Hematopoietic multipotent progenitor cell treated with erythropoietin and hydrocortisone succinate and interleukin-3 and kit ligand, for 8 days (in vitro differentiated cells): ENCODE measurements at places on chromosomes 6 and 20.

GRCh38 chr6:102015431-102015830, 621.9 kb downstream of the GRIK2 start:
- no peak for DNase-seq

- no peak for DNase-seq
Measured at GRCh38 chr6:56744528-56744927, 101.8 kb upstream of the DST start.

GRCh38 chr20:49508435-49509199, 26.1 kb upstream of the KCNB1 start:
- peak; percentile 49 for DNase-seq

DNA sequence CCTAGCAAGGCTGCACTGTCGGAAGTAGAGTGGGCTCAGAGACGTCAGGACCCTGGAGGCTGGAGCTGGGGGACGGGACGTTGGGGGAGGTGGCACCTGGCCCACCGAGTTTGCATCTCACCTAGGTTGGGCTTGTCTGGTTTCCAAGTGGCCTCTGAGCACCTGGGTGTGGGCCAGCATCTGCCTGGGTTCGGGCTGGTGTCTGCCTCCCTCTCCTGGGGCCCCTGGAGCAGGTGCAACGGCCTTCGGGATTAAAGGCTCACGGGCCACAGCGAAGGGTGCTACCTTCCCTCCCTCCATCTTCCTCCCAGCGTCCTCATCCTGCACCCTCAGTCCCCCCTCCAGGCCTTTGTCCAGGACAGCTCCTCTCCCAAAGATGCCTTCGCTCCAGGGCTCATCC, 6.0 kb downstream of the HRH3 start:
- no peak for DNase-seq

DNA sequence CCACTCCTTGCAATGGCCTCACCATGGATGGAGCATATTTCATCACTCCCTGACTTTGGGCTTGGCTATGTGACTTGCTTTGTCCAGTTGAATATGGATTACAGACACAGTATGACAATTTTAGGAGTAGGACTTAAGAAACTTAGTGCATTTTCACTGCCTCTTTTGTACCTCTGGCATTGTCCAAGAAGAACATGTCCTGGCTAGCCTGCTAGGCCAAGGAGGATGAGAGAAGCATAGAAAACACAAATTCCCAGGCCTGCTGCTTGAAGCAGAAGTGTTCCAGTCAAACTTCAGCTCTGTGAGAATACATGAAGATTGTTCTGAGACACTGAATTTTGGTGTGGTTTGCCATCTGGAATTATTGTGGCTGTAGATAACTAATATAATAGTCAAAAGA, 3.1 kb upstream of the MCHR2 start:
- DNase-seq, result no peak

DNA sequence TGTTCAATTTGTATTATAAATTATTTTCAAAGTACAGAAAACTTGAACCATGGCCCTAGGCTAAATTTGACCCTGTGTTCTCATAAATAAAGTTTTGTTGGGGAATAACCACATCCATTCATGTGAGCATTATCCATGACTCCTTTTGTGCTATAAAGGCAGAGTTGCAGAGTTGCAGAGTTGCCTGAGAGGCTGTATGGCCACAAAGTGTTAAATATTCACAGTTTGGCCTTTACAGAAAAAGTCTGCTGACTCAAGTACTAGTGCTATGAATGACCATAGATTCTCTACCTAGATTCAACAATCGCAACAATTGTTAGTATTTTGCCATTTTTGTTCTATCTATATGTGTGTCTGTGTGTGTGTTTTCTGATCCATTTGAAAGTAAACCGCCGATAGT, 46.2 kb upstream of the BEND3 start:
- no peak for DNase-seq

DNA sequence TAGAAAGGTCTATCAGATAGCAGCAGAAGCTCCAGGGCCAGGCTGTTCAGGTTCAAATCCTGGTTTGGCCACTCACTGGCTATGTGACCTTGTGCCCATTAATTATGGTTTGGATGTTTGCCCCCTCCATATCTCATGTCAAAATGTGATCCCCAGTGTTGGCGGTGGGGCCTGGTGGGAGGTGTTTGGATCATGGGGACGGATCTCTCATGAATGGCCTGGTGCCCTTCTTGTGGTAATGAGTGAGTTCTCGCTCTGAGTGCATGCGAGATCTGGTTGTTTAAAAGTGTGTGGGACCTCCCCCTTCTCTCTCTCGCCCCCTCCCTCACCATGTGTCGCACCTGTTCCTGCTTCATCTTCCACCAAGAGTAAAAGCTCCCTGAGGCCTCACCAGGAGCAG, 240.9 kb downstream of the LRFN2 start:
- no peak for DNase-seq

DNA sequence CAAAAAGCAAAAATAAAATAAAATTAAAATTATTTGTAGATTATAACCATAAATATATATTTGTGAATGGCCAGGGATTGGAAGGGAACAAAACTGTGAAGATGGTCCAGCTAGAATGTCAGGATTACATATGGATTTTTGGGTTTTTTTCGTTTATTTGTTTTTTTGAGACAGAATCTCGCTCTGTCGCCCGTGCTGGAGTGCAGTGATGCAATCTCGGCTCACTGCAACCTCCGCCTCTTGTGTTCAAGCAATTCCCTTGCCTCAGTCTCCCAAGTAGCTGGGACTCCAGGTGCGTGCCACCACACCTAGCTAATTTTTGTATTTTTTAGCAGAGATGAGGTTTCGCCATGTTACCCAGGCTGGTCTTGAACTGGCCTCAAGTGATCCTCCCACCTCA, 7.8 kb upstream of the C6orf132 start:
- no peak for DNase-seq

DNA sequence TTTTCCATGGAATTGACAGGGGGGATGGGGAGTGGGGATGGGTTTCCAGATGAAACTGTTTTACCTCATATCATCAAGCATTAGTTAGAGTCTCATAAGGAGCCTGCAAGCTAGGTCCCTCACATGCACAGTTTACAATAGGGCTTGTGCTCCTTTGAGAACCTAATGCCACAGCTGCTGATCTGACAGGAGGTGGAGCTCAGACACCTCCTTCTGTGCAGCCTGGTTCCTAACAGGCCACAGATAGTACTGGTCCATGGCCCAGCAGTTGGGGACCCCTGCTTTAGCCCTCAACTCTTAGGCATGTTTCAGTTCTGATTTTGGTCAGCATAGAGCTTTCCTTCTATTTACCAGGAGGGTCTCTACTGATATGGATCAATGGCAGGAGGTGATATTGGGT, 251.6 kb downstream of the LAMA2 start:
- no peak for DNase-seq

- peak; percentile 65 for DNase-seq
Measured at GRCh38 chr20:44642203-44643153, 9.0 kb downstream of the ADA start.

DNA sequence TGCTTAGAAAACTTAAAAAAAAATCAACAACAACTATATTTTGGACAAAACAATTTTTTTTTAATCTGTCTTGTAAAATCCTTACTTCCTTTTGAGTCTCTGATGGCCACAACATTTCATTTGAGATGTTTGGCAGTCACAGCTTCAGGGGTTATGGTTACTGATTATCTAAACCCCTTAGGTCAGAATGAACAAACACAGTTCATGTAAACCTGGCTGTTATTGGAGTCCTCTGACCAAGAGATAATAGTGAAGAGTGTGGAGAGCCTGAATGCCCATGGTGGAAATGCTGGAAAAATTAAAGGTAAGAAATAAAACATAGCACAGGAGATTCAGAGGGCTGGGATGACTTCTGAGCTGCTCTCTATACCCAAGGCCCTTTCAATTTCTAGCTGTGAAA, 38.2 kb downstream of the TMX4 start:
- no peak for DNase-seq

DNA sequence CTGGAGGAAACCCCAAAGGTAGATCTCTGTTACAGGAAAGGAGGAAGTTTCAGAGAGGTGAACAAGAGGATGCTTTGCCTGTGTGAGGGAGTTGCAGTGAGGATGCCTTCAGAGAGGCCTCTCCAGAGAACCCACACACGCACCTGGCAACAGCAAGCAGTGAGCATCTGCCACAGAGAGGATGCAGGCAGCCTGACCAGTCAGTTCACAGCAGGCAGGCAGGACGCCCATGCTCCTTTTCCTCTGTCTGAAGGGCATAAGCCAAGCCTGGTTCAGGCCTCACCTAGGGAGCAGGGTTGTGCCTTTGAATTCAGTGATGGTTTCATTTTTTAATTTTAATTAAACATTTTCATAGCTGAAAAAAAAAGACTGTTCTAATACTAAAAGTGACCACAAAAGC, 346.0 kb upstream of the MARCKS start:
- DNase-seq, result no peak

- peak; percentile 85 for DNase-seq
Measured at GRCh38 chr6:28985462-28986164, 19.5 kb downstream of the ZNF311 start.

GRCh38 chr20:44959638-44960102, 527 bp downstream of the TOMM34 start:
- DNase-seq, result peak; percentile 48

DNA sequence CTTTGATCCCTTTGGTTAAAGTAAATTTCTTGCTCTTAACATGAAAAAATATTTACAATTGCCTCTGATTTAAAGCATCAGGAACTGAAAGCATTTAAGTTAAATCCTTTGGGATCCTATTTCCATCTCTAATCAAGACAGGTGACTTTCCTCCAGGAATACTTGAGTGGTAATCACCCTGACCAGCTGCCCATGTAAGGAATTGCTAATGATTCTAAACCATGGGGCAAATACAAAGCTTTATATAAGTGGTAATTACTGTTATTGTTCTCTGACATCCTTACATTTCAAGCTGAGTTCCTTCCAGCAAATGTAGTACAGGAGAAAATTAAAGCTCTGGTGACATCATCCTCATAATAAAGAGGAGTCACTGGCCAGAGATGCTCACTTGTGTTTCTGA, 100.6 kb downstream of the CRYBG1 start:
- no peak for DNase-seq

DNA sequence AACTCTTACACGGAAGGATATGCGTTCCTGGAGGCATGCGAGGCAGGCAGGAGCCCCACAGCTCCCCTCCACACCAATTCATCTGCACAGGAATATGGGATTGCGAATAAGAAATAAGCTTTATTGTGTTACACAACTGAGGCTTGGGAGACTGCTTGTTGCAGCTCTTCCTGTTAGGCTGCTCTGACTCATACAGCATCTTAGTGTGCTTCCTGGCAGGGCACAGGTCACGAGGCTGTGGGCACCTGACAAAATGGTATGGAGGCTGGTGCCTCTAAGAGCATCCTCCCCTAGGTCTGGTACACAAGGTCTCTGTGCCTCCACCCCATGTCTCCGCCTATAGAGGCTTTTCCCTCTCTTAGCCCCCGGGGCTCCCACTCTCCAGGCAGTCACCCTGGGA, 6.8 kb downstream of the SLC22A3 start:
- no peak for DNase-seq

DNA sequence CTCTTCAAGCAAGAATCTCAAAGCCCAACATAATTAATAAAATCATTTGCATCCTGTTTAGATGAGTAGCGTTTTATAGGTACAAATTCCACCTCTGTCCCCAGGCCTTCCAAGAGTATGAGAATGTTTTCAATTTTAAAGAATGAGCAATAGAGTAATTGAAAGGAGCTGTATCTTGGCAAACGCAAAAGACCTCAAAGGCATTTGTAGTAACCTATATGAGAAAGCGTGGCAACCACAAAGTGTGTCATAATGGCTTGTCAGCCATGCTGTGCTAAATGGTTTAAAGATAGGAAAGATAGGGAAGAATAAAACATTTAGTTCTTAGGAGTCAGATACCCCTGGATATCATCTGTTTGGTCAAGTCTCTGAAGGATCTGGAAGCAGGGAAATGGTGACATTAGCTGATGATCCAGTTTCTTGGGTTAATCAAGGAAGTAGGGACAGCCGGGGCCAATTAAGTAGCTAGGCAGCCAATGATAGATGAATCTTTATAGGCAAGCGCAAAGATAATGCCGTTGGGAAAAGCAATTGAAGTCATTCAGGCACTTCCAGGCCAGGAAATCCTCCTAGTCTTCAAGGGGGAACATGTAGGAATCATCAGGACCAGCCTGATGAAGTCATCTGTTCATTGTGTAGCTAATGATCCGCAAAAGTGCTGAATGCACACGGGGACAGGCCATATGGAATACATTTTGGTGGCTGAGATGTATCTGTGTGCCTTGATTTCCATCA, 71.5 kb upstream of the ISM1 start:
- no peak for DNase-seq

GRCh38 chr6:106056060-106056745, 29.9 kb upstream of the PRDM1 start:
- no peak for DNase-seq

- no peak for DNase-seq
Measured at GRCh38 chr6:129901910-129902309, 40.8 kb upstream of the TMEM244 start.

DNA sequence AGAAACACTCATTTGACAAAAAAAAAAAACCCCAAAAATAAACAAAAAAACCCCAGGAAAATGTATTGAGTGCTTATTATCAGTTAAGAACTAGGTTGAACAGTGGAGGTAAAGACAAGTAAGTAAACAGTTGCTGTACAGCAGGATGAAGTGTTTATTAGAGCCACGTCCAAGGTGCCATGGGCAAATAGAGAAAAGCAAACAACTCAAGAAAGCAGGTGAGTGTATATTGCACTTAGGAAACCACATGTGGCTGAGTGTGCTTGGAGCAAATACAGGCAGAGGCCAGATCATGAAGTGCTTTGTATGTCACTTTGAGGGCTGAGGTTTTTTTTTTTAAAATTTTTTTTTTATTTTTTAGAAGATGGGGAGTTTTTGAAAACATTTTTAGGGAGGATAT, 98.3 kb downstream of the MACROD2 start:
- DNase-seq, result no peak

DNA sequence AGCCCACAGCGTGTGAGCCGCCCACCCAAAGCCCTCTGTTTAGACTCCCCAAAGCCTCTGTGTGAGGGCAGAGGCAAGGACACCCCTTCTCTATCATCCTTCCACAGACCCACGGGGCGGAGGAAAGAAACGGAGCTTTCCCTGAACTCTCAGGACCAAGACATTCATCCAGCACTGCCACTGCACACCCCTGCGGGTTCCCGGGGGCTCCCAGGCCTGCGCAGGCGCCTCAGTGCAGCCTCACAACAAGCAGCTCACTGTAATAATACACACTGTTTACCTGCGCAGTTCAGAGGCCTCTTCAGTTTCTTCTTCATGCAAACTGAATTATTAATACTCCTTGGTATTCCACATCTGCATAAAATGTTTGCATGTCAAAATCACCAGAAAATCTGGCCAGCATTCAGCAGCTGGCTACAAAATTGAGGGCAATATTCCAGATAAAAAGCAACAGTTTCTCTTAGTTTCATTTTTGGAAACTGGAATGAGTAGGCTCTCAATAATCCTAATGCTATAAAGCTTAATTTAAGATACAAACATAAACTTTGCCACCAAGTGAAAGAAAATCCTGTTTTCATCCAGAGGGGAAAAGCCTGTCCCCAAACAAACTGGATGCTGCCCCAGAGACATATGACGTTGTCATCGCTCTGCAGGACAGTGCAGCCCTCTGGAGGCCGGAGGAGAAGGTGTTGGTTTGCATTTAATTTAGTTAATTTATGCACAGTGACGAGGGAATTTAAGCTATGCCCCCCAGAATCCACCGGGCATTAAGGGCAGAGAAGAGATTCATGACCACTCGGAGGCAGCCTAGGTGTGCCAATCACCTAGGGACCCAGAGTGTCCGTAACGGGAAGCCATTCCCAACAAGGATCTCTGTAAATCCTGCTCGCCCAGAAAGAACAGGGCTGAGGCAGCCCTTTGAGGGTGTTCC, 45.3 kb downstream of the NINL start:
- peak; percentile 3 for DNase-seq
